Fibroblast of skin of scalp (primary cell): ENCODE measurements at places on chromosomes 13 and 19.

- no peak for DNase-seq
Measured at GRCh38 chr19:48741129-48741999, 954 bp upstream of the RASIP1 start.

DNA sequence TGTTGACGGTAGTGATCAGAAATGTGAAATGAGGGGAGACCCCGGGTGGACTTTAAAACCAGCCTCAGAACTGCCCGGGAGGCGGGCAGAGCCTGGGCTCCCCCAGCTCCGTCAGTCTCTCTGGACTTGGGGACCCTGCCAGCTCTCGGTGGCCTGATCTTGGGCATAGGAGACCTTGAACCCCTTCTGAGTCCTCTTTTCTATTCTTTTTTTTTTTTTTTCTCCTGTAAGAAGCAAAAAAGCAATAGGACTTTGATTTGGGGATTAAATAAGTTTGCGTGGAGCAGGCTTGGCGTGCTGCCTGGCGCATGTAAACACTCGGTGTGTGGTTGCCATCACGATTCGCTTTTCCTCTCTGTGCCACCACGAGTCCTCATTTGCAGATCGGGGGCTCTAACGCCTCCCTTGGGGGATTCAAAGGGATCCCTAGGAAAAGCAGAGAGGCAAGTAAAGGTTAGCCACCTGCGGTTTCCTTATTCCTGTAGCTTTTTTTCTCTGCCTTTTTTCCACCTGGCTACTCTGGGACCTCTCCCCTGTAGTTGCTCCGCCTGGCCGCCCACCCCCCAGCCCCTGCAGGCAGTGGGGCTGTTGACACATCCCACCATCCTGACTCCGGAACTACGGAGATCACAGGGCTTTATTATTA, 1.3 kb downstream of the SAFB start:
- peak; percentile 25 for DNase-seq

- no peak for DNase-seq
Measured at GRCh38 chr13:40438022-40438680, 228.3 kb downstream of the FOXO1 start.

- no peak for DNase-seq
Measured at GRCh38 chr19:46764817-46765291, 18.6 kb upstream of the STRN4 start.

DNA sequence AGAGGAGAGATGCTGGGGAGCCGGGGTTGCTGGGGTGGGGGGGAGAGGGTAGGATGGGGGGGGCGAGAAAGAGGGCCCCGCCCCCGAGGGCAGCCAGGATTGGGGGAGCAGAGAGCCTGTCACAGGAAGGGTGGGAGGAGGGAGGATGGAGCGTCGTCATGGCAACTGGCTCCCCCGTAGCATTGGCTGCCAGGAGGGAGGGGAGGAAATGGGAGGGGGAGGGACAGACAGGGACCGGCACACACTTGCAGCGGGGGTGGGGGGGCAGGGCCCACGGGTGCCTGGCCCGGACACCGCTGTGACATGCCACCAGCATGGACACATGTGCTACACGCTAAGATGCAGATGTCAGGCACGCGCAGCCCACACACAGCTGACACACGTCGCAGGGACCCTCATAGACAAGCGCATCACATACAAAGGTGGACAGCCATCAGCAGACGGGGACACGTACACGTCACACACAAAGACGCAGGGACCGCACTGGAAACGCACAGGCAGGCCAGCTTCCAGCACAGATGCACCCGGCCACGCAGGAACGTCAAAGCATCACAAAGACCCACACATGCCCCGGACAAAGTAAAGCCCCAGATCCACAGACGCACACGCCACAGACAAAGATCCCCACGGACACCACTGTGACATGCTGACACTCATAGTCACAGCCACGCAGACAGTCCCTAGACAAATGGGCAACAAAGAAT, at the start of gene LMTK3:
Gene LMTK3 (minus strand): TSS at position 36 of the 704 bp plus-strand sequence. CDS start 259 bp downstream, outside the sequence.
- peak; percentile 59 for DNase-seq

- DNase-seq = no peak
Measured at GRCh38 chr13:88071371-88071770, 400.2 kb downstream of the SLITRK5 start.

GRCh38 chr19:13538601-13539253, 32.4 kb upstream of the CACNA1A start:
- no peak for DNase-seq

DNA sequence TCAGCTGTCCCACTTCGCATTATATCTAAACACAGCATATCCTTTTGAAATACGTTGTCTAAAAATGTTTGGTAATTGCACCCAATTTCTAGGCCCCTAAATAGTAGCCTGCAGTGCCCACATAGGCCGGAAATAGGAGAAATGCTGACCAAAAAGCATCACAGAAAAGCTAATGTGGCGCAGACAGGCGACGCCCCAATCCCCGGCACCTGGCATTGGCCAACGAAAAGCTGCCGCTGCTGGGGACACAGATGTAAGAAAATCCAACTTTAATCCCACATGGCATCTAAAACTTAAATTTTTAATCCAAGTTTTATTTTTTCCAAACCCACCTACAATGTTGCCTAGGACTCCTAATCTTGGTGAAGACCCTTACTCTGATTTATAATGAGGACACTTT, 4.0 kb downstream of the SAFB2 start:
- no peak for DNase-seq

- no peak for DNase-seq
Measured at GRCh38 chr19:17761148-17761547, 9.9 kb downstream of the FCHO1 start.

DNA sequence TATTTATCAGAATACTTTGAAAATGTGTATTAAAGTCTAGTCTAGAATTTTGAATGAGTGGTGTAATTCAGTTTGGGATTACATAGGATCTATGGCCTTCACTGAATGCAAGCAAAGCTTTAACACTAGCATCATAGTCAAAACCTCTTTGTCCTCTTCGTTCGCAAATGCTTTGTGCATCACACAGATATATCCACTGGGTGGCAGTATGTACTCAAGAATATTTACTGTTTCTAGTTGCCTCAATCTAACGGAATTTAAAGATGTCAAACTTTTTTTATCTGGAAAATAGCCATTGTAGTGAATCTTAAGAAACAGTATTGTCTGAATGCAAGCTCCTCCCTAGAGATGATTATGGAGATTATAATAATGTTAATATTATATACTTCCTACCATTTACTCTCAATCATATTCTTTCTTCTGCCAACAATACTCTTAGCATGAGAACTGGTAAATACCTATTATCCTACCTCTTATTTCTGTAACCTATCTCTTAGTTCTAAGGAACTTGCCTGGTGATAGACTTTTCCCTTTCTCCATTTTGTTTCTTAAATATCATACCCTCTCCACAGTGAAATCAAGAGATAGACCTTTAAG, 25.8 kb downstream of the LACC1 start:
- peak; percentile 76 for DNase-seq

DNA sequence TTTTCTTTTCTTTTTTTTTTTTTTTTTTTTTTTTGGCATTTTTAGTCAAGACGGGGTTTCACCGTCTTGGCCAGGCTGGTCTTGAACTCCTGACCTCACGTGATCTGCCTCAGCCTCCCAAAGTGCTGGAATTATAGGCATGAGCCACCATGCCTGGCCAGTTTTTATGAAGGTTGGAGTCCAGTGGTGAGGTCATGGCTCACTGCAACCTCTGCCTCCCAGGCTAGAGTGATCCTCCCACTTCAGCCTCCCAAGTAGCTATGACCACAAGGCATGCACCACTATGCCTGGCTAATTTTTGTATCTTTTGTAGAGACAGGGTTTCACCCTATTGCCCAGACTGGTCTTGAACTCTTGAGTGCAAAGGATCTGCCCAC, 4.2 kb downstream of the SNRPA start:
- no peak for DNase-seq

GRCh38 chr19:1169921-1170885, 3.9 kb downstream of the SBNO2 start:
- no peak for DNase-seq

GRCh38 chr13:114148521-114148855, 16.1 kb upstream of the RASA3 start:
- DNase-seq = no peak

DNA sequence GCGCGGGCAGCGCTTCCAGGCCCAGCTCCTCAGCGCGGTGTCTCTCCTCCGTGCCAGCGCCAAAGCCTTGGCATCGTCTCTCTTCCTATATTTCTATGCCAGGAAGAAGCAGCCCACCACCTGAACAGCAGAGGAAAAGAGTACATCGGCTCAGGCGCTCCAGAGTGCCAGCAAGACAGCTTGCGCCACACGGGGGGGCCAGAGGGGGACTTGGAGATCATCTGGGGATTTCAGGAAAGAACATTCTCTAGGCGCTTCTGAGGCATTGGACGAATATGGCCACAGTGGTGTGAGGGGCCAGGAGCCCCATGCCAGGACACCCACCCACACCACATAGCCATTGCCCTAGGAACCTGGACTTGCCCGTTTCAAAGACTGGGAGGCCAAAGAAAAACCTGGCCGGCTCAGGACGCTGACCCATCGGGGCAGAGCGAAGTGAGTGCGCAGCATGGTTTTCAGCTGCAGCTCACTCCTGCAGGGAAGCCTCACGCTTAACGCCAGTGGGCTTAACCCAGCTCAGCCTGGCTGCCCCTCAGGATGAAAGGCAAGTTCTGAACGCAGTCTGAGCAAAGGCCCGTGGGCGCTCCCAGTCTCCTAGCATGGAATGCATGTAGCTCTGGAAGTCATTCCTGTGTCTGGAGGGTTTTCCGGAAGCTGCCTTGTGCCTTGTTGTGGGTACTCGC, 62.1 kb downstream of the GGACT start:
- no peak for DNase-seq

- no peak for DNase-seq
Measured at GRCh38 chr19:49696865-49697264, 5.9 kb downstream of the CPT1C start.

- DNase-seq = no peak
Measured at GRCh38 chr19:55912916-55913315, 19.2 kb downstream of the NLRP13 start.

GRCh38 chr19:28075229-28075628, 1137.7 kb downstream of the UQCRFS1 start:
- DNase-seq = no peak

GRCh38 chr13:66341635-66342377, 888.3 kb downstream of the PCDH9 start:
- DNase-seq = no peak

DNA sequence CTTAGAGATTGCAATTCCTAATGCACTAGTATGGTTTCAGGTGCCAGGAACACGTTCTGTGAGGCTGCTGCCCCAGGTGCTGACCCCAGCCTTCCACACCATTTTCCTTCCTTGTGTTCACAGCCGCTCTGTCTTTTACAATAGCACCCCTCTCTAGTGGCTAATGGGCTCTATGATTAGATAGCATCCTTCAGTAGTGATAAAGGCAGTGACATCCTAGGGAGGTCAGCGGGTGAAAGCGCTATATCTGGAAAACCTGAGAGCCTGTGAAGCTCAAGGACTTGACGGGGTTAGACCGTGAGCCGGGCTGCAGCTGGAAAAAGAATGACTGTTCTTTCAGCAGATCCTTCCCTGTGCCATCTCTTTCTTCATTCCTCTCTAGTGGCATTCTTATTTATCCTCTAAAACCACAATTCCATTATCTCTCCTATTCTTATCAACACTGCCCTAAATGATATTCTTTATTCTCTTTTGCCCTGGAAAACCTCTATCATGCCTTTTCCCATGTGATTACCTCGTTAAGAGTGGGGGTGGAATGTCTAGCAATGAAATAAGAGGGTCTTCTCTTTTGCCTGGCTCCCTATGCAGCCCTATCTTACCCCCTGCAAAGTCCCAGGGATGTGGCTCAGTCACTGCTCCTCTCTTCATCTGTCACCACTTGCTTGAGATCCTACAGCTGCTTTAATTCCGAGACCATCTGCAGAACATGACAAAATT, 21.8 kb downstream of the ALOX5AP start:
- no peak for DNase-seq

- DNase-seq = no peak
Measured at GRCh38 chr19:9883764-9884163, 48.6 kb downstream of the PIN1 start.

GRCh38 chr19:734716-735115, 16.2 kb upstream of the MISP start:
- no peak for DNase-seq

- no peak for DNase-seq
Measured at GRCh38 chr19:35143231-35143715, at the start of gene FXYD7. Gene FXYD7, plus strand, starts transcription at chr19:35143255. Its CDS starts 79 bp downstream, at chr19:35143334.

GRCh38 chr19:48006762-48007161, 12.3 kb downstream of the ELSPBP1 start:
- no peak for DNase-seq

DNA sequence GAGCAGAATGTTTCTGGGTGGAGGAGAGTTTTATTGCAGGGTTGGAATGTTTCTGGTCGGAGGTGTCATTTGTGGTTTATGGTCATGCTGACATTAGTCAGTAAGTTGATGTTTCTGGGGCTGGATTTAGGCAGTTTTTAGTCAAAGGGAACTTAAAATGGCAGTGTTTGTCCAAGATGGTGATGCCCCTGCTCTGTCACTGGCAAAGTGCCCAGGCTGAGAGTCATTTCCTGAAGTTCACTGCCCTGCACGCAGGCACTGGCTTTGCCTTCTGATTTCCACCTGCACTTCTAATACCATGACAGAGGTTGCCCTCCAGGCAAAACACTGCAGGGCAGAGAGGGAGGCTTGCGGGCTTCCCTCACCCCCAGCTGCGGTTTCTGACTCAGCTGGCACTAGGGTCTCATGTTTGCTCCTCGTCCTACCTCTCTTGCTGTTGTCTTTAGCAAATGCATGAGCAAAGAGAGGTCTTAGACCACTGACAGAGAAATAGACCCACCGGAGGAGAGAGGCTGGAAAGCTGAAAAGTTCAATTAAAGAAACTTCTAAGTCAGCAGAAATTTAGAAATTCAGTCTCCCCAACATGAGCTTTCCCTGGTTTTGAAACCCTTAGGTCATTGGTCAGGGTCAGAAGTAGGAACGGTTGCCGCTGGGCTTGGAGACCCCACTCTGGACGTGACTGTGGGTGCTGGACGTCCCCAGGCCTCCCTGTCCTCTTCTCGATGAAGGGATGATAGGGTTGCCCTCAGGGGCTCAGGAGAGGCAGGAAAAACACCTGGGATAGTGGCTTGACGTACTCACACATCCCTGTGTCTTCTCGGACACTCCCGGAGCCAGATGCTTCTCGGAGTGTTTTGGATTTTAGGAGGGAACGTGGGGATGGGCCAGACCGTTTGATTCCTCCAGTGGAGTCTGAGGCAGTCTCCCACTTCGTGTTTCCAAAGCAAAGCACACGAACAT, 26.3 kb downstream of the TMEM255B start:
- peak; percentile 42 for DNase-seq

GRCh38 chr19:1461862-1462261, 11.9 kb downstream of the APC2 start:
- no peak for DNase-seq
